ENCODE measurements at places on chromosomes 3 and 15. TPM values are rescaled to one million over a fixed set of nuclear protein-coding genes. Genes with fewer than 3 reads are reported as not detected.

DNA sequence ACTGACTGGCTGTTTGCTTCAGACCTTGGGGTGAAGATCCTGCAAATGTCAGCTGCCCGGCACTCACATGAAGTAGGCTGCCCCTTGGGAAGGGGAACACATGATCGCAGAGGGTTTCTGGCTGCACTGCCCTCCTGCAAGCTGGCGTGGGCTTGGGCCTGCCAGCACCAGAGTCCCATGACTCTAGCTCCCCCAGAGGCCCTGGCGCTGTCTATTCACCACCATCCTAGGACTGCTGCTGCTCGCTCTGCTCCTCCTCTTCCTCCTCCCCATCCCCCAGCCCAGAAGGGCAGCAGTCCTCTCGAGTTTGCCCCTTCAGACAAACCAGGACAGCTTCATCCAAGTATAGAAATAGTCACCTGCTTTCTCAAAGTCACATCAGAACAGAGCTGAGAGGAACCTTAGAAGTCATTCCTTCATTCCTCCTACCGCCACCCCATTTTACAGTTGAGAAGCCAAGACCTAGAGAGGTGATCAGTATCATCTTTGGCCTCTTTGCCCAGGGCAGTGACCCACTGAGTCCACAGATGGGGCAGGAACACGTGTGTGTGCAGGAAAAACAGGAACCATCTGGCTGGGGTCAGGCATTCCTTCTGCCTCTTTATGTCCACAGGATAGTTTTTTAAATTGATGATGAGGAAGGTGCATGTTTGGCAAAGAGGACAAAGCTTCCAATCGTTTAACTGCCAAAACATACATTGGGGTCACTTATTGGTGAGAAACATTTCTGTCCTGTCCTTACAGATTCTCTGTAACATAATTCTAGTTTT, 13.2 kb downstream of the DPH3 start:
- DNase-seq: no peak

Gene TMEM45A
- 0.49 TPM for total RNA-seq

Gene C3orf85
- not detected for total RNA-seq

Gene TTLL13
- total RNA-seq: 0.18 TPM

- no peak for DNase-seq
Observed at GRCh38 chr3:46365041-46365440, 5.7 kb upstream of the CCR5 start.

DNA sequence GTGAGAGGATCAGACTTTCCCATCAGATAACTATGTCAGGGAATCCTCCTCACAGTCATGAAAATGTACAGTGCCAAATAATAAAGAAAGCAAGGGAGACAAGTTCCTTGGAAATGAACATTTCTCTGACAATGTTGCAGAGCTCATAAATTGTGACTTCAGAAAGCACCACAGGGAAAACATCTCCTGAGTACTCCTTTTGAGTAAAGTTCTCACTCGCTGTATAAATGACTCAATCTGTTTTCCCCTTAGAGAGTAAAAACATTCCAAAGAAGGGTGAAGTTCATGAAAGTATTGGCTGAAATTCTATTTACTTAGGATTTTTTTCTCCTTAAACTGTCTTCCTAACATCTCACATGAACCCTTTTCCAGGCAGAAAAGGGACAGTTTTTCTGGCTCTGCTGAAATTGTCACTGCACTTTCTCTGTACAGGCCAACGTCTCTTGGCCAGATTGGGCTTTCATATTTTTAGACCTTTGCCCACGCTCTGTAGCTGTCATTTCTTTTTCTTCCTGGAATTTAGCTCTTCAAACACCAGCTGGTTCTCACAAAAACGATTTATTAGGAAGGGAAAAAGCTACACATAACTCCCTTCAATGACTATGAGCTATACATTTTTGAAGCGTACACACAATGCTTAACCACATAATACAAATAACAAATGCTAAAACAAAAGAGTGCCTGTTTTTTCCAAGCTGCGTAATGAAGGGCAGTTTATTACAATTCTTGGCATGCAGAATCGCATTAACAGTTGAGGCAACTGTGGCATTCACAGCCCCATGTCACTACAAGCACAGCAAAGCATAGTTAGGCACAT, 216.1 kb downstream of the ATP8B4 start:
- no peak for DNase-seq

DNA sequence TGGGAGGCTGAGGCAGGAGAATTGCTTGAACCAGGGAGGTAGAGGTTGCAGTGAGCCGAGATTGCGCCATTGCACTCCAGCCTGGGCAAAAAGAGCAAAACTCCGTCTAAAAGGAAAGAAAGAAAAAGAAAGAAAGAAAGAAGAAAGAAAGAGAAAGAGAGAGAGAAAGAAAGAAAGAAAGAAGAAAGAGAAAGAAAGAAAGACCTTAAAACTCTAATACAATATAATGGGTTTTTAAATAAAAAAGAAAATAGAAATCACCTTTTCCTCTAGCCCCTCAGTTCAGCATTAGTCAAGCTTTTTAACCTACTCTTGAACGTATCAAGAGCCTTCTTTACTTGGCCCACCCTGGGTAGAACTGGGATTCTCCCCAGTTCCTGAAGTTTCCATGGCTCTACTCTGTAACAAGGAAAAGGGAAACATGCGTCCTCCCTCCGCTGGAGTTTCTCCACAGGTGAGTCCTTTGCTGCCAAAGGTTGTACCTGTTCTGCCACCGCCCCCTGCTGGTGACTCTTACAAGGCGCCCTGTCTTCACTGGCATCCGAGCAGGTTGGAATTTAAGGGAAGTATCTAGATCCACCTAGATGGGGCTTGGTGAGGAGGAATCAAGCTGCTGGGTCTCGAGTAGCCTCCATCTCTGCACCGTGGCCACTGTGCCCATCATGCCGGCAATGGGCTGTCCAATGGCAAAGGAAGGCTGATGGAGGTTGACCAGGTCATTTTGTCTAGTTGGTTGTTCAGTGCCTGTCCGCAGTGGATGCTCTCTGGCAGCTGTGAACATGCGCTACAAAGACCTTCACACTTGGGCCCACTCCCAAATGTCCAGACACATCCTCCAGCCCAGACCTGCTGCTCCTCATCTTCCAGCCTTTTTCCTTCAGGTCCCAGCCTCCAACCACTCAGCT, 20.6 kb upstream of the EPHB3 start:
- DNase-seq: peak; percentile 41

DNA sequence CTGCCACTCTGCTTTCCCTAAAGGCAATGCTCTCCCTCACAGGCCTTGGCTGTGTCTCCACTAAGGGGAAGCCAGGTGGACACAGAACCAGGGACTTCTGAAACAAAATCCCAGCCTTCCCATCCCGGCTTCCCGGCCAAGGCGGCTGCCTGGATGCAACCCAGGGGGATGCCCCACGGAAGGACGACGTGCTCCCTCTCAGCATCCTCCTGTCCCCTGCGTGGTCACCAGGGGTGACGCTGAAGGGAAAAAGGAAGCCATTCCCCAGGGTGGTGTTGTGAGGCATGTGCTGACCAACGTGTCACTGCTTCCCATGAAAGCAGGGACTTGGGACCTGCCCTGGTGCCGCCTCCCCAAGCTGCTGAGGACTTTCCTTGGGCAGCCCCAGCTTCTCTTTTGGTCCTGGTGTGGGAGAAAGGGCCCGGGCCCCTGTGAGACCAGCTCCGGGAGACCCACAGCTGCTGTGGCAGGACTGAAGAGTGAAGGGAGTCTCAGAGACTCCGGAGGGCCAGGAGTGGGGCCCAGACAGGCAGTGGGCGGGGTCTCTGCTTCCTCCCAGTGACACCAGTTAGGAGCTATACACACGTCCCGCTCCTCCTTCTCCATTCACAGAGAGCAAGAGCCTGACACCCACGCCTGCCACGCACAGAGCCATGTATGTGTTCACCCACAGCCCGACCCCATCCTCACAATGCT, 139.2 kb downstream of the NUP210 start:
- no peak for DNase-seq
